ENCODE measurements at places on chromosomes 3 and 15.
A peak's percentile ranks its signal among the peaks of the same experiment; 100 is the strongest.

- peak; percentile 9 for DNase-seq
Measured at GRCh38 chr3:158152186-158152585, 42.3 kb downstream of the RSRC1 start.

- no peak for DNase-seq
Measured at GRCh38 chr3:182739619-182740018, 53.7 kb upstream of the ATP11B start.

DNA sequence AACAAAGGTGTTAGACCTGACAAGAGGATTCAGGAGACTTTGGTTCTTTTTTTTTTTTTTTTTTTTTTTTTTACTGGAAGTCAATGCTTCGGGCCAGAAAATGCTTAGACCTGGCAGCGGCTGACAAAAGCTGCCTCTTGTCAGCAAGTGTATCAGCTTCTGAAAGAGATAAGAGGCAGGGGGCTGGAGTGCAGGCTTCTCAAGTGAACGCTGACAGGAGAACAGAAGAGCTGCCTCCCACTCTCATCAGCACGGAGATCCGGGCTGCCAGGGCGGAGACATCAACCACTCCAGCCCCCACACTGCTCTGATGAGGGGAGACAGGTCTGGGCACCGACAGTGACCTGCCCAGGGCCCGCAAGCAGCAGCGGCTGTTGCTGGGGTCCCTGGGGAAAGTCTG, 9.4 kb upstream of the SCN5A start:
- DNase-seq = no peak

DNA sequence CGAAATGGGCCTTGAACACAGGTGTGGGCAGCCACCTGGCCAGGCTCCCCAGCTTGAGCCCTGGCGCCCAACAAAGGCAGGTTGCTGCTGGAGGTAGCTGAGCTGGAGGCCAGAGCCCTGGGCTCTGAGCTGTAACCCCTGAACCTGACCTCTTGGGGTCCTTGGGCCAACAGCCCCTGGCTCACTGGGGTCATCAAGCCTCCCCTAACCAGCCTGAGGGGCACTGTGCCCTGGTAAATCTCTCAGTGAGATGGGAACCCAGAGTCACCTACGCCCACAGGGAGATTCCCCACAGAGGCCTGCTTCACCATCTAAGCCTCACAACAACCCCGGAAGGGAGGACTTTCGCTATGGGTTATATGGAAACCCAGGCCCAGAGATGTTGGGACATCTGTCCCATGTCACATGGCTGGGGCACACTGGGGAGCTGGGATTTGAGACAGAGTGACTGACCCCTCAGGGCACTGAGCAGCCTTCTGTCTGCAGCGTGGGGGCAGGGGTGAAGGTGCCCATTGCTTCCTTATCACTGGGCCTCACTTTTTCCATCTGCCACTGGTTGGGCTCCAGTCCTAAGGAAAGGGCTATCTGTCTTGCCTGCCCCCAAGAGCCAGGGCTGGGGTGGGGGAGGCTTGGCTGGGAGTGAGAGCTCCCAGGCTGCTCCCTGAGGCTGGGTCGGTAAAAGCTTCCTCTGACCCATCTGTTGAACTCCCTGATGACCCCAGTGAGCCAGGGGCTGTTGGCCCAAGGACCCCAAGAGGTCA, 59.1 kb downstream of the IQSEC1 start:
- no peak for DNase-seq

GRCh38 chr3:188510366-188510765, 356.4 kb downstream of the LPP start:
- DNase-seq = peak; percentile 47

GRCh38 chr15:70512772-70513362, 250.5 kb downstream of the UACA start:
- no peak for DNase-seq

DNA sequence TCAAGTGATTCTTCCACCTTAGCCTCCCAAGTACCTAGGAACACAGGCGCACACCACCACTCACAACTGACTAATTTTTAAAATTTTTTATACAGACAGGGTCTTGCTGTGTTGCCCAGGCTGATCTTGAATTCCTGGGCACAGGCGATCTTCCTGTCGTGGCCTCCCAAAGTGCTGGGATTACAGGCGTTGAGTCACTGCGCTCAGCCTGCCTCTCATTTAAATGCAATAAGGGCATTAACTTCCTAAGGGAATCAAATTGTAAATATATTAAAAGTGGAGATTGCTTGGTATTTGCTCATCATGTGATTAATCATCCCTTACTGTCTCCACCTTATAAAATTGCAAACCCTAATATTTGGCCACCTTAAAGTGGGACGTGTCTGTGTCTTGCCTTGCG, 65.2 kb downstream of the PGPEP1L start:
- DNase-seq = no peak

- no peak for DNase-seq
Measured at GRCh38 chr15:68639926-68640600, 61.3 kb downstream of the CORO2B start.

- no peak for DNase-seq
Measured at GRCh38 chr3:183911763-183912506, 27.3 kb upstream of the PARL start.

DNA sequence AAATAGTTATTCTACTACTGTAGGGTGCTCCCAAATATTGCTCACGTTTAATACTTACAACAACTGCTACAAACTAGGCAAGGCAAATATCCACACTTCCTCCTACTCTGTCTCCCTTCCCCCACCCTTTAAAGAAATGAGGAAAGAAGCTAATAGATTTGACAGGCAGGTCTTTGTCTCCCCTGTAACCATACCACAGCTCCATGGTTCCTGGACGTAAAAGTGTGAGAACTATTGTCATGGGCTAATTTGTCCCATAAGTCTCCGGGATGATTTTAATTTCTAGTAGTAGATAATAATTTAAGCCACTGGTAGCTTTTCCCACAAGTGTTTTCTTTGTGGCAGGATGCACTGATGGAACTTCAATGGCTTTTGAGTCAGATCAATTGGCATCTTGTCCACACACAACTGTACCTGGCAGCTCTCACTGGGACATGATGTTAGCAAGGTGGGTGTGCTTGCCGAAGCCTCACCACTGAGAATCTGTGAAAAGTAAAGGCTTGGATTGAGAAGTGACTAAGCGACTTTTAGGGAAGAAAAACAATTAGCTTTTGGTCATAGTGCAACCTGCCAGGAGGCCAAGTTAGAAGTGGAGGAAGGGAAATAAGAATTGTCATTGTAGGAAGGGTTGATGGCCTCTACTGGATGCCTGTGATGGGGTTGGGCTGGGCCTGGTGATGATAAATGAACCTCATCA, 1.4 kb upstream of the CPOX start:
- no peak for DNase-seq

DNA sequence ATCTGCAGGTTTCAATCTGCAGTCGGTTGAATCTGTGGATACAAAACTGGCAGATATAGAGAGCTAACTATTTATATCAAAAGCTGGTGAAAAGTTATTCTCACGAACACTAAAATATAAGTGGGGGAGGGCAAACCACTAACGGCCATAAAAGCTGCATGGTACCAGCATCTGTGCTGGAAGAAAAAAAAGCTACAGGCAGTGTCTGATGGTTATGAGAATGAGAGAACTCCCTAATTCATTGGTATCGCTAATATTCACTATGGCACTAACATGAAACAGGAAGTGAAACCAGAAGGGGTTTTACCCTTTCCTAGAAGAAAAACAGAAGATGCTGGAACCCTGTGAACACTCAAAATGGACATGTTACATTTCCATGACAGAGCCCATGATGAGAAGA, 15.9 kb downstream of the CEP70 start:
- no peak for DNase-seq

- DNase-seq = no peak
Measured at GRCh38 chr15:41610048-41610447, 50.2 kb upstream of the MGA start.

DNA sequence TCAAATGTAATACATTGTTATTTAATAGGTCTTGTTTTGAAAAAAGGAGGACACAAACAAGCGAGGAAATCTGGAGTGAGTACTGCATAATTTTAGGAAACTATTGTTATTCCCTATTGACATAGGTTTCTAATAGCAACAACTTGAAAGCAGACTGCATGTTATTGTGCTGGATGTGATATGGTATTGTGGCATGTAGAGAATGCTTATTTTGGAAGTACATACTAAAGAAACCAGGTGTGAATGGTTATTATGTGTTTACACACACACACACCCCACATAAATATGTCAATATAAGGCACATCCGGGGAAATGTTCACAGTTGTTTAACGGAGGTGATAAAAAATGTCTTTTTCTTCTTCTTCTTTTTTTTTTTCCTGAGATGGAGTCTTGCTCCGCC, 5.9 kb upstream of the MORF4L1 start:
- no peak for DNase-seq

DNA sequence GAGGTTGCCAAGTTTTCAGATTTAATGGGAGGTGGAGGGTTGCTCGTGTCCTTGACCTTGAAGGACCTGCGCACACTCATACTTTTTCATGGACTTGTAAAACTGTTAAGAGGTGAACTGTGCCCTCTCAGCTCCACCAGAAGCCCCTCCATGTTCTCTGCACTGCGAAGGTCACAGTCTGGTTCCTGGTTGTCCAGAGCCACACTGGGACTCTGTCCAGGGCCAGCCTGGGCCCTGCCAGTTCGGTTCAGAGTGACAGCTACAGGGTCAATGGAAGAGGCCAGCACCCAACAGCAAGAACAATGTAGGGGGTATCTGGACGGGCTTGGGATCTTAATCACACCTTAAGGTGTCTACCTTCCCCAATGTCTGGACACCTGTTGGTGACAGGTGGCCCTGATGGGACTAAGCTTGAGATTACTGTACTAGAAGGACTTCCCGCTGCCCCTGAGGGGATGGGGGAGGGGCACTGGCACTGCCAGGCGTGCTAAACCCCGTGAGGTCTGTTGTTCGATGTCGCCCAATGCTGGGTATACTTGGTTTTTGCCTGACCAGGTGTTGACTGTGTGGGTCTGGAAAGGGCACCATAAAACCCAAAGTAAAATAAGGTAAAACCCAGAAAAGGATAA, 34.7 kb downstream of the GRK7 start:
- DNase-seq = no peak

- no peak for DNase-seq
Measured at GRCh38 chr3:8303466-8303865, 198.2 kb upstream of the LMCD1 start.

DNA sequence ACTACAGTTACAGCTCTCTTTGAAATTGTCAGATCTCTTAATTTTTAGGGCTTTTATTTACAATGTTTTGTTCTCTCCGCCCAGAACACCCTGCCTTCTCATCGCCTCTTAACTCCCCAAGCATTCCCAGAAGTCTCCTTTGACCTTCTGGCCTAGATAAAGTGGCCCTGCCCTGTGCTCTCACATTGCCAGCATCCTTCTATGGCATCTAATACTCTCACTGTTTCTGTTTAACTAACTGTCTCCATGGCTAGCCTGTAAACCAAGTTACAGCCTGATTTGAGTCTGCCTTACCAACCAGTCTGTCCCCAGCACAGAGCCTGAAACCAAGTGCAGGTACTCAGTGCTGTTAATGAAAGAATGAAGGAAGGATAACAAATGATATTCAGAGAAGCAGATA, 19.9 kb downstream of the COL8A1 start:
- no peak for DNase-seq

DNA sequence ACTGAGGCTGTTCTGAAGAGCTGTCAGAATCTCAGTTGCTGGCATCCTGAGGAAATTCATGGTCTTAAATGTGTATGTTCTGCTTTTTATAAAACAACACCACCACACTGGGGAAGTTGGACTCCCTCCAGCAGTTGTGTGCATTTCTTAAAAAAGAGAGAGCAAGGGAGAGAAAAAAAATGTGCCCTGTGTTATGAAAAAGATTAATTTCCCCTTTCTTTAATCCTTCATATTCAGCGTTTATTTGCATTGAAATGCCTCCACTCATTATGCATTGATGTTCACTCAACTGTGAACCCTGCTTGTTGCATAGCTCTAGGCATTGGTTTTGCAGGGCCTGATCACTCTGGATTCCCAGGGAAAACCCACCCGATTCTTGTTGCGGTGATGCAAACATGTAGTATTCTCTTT, 4.4 kb upstream of the ZNF609 start:
- no peak for DNase-seq

DNA sequence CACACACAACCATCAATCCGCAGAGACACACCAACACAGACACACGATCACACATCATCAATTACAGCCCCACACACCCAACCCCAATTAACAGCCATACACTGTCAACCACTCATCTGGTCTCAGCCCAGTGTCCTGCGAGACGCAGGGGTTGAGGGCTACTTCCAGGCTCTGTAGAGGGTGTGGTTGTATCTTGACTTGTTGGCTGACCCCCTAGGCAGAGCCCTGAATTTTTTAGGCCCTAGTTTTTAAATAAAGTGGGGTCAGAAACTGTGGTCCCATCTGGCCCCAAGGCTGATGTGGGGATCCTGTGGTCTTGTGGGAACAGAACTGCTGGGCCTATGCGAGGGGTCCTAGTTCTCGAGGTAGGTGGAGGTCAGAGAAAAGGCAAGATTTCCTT, 9.2 kb downstream of the VILL start:
- no peak for DNase-seq

GRCh38 chr3:146421819-146422759, 47.3 kb downstream of the PLSCR2 start:
- DNase-seq = no peak

GRCh38 chr3:45946307-45946706, 3.0 kb downstream of the CXCR6 start:
- DNase-seq = no peak

DNA sequence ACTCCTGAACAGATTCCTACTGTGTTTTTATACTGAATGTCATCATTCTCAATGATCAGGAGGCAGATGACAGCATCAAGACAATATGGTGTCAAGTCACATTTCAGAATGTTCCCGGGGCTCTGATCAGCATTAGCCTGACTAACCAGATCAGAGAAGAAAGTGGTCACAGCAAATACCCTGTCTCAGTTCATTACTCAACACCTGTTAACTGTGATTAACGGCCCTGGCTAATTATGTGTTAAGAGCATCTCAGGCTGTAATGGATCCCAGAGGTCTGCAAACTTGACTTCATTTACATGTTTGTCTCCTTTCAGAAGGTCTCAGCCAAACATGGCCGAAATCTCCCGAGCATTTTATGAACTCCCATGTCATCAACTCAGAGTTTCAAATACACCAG, 833.7 kb downstream of the FHIT start:
- no peak for DNase-seq

DNA sequence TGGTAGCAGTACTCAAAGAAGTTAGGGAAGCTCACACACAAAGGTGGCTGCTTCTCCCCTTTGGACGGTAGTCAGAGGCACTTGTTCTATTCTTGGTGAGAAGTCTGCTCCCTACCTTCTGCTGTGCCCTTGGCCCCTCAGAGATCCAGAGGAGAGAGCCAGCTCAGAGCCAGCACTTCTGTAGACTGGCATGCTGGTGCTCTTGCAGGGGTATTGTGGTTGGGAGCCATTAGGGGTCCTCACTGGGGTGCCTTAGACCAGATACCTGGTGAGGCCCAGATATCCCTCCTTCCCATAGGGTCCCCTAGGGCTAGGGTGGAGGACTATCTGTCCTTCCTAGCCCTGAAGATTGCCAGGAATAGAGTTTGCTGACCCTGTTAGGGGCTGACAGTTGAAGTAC, 140.6 kb downstream of the EEFSEC start:
- no peak for DNase-seq
